SK-N-DZ (cell line): ENCODE measurements at places on chromosomes 4 and X.

DNA sequence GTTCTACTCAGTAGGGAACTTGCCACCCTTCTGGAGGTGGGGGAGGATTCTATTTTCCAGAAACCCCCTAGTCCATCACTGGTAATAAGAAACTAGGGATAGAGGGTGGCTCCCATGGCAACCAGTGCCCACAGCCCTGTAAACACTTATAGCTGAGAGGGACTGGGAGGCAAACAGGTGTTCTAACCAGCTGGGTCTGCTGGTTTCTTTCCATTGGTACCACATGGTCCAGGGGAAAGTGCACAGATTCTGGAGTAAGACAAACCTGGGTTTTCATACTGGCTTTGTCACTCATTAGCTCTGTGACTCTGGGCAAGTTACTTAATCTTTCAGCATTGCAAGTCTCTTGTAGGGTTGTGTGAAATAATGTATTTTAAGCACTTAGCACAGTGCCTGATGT, 26.9 kb downstream of the IGSF1 start:
- no peak for DNase-seq

- no peak for DNase-seq
Measured at GRCh38 chr4:159414305-159414704, 311.4 kb downstream of the RAPGEF2 start.

DNA sequence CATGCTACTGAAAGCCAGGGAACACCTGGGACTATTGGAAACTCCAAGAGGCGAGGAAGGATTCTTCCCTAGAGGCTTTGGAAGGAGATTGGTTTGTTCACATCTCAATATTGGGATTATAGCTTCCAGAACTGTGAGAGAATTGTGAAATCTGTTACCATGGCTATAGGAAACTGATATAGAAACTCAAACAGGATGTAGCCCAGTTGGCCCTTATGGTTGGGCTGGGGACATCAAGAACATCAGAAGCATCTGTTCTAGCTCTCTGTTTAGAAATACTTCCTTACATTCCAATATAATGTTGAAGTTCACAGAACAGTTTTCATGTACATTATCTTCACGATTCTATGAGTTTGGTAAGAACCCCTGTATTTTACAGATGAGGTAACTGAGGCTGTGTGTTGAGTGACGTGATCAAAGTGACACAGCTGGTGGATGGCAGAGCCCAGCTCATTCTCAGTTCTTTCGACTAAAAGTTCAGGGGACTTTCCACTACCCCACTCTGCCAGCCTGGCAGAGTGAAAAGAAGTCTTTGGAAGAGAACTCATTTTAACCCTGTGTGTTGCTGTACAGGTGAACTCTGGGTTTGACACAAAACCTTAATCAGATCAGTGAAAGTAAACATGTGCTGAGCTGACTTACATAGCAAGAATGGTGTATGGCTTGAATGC, 183.0 kb downstream of the GBA3 start:
- DNase-seq = no peak

- DNase-seq = no peak
Measured at GRCh38 chrX:18883961-18884765, 99.8 kb downstream of the PHKA2 start.

DNA sequence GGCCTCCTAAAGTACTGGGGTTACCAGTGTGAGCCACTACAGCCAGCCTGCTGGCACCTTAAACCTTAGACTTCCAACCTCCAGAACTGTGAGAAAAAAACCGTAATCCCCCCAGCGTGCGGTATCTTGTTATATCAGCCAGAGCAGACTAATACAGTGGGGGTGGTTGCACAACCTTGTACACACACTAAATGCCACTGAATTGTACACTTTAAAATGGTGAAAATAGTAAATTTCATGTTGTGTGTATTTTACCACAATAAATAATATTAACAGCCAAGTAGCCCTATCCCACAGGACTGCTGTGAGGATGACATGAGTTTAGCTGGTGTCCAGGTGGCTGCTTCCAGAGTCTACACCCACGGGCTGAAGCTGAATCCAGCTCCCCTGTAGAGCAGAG, 38.8 kb downstream of the ZBTB49 start:
- DNase-seq = no peak

DNA sequence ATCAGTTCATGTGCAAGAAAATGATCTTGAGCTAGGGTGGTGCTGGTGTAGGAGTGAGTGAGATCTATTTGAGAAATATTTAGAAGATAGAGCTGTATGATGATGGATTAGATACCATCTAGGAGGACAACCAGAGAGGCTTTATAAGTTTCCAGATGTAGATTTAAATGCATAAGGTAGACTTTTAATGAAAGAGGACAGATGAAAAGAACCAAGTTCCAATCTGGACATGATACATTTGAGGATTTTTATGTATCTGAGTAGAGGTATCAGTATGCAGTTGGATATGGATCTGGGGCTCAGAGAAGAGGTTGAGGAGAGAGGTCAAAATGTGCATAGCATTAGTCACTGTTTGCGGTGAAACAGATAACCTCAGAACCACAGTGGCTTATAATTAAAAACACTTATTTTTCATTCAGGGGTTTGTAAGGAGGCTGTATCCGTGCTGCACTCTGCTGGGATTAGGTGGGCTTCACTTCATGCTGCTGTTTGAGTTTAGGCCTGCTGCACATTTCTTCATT, 348.7 kb downstream of the BMPR1B start:
- DNase-seq = no peak

GRCh38 chr4:75717408-75717807, 7.0 kb upstream of the USO1 start:
- DNase-seq = no peak

- DNase-seq = no peak
Measured at GRCh38 chrX:29376584-29376983, 789.3 kb downstream of the IL1RAPL1 start.

- no peak for DNase-seq
Measured at GRCh38 chr4:145743641-145744040, 63.7 kb downstream of the C4orf51 start.

GRCh38 chr4:145618210-145618931, 814 bp upstream of the MMAA start:
- no peak for DNase-seq

DNA sequence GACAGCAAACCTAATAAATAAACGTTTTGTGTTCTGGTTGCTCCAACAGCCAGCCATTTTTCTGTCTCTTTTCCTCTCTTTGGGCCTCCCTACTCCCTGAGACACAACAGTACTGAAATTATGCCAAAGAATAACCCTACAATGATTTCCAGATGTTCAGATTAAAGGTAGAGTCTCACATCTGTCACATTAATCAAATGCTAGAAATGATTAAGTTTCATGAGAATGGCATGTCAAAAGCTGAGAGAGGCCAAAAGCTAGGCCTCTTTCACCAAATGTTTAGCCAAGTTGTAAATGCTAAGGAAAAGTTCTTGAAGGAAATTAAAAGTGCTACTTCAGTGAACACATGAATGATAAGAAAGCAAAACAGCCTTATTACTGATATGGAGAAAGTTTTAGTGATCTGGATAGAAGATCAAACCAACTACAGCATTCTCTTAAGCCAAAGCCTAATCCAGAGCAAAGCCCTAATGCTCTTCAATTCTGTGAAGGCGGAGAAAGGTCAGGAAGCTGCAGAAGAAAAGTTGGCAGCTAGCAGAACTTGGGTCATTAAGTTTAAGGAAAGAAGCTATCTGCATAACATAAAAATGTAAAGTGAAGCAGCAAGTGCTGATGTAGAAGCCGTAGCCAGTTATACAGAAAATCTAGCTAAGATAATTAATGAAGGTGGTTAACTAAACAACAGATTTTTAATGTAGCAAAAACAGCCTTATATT, 182.1 kb upstream of the NUDT6 start:
- no peak for DNase-seq

- no peak for DNase-seq
Measured at GRCh38 chr4:182105416-182105815, 137.8 kb upstream of the TENM3 start.

DNA sequence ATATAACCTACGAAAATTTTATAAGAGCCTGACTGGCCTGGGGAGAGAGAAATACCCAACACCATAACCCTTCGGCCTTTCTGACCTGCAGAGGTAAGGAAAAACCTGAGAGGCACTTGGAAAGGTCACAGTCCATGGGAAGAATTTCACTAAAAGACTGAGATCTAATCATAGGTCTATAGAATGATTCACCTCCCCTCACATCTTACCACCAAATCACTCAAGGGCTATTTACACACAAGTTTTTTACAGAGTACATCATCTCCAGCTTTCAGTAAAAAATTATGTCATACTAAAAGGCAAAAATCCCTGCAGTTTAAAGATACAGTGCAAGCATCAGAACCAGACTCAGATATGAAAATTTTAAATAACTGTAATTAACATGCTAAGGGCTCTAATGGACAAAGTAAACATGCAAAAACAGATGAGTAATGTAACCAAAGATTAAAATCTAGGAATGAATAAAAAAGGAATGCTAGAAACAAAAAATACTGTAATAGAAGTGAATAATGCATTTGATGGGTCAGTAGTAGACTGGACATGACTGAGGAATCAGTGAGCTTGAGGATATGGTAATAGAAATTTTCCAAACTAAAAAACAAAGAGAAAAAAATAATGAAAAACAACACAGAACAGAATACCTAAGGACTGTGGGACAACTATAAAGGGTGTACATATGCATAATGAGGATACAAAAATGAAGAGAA, 32.1 kb upstream of the SLC16A2 start:
- DNase-seq = no peak

DNA sequence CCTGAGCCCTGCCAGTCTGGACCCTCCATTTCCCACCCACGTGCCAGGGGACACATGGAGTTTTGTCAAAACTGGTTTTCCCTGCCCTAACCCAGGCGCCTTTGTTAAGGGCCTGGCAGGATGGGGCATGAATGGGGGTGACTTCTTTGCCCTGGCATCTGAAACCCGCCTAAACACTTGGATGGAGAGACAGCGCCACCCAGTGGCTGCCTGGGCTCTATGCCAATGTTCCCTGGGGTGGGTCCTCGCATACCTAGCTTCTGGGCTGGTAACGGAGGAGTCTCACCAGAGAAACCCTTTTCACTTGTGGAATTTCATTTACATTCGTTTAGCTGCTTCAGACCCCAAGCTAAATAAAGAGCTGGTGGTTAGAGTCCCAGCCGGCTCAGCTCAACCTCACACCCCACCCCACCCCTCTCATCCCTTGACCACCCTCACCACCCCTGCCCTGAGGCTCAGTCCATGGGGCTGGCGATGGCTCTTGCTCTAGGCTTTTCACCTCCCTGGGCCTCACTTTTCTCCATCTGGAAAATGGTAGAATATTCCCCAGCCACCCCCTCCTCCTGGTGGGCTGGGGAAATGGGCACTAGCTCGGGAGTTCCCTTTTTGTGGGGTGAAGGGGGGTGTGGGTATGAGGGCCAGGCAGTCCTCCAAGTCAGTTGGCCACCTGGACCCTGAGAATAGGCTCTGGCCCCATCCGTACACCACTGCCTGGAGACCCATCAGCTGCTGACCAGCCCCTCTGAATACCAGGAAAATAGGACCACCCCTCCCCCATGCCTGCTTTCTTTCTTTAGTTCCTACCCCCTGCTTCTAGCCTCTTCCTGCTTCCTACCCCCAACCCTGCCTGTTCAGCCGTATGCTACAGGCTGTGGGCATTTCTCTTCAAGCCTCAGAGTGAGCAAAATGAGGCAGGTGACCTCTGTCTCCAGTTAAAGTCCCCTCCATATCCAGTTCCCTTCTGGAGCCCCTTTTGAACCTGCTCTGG, 57.1 kb upstream of the PJA1 start:
- peak; percentile 62 for DNase-seq

DNA sequence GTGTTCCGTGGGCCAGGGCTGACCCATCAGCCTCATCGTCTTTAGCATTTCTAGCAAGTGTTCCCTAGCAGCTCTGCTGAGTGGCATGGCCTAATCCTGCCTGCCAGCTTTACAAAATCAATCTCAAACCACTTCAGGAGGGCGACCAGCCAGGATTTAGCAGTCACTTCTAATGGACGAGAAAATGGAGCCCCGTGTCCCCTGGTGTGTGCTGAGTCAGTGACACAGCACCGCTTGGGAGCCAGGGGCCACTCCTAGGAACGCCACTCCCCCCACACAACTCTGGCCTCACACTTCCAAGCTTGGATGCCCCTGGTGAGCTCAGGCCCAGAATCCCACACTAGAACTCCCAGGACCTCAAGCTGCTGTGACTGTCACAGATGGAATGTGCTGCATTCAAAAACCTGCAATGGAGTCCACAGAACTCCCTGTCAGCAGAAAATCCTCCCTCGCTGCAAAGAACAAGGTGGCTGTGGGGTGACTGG, 311.2 kb upstream of the GATB start:
- no peak for DNase-seq

DNA sequence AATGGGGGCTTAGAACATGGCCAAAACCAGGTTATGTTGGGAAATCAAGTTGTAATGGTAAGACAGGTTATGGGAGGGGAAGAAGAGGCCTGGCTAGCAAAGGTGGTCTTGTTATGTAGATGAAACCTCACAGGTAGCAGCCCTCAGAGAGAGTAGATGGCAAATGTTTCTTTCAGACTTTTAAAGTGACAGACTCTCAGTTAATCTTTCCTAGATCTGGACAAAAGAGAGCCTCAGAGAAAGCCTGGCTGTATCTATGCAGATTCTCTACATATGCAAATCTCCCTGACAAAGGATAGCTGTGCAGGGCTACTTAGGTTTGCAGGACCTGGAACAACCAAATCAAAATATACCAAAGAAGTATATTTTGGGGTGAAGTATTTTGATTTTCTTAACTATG, 284.1 kb upstream of the AMOT start:
- DNase-seq = no peak

GRCh38 chr4:53916431-53916889, 147.9 kb downstream of the CHIC2 start:
- DNase-seq = no peak

DNA sequence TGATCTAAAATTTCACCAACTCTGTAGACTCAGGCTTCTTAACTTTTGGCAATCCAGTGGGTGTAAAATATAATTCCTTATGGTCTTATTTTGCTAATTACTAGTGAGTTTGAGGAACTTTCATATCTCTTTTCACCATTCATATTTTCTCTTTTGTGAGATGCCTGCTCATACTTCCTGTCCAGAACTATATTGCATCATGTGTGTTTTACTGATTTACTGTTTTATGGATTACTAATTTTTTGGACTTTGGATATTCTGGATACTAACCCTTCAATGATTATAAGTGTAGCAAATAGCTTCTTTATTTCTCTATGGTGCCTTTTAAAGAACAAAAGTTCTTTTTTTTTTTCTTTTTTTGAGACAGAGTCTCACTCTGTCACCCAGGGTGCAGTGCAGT, 20.6 kb downstream of the GSX2 start:
- DNase-seq = no peak
